ENCODE measurements at places on chromosomes 11 and 22.
A peak's percentile ranks its signal among the peaks of the same experiment; 100 is the strongest.

GRCh38 chr11:27456795-27457329 is 15.7 kb downstream of the LGR4 start:
- no peak overlapping the region for H3K27ac ChIP-seq
- H3K4me3 ChIP-seq = no peak overlapping the region
- peaks cover 11% of the 10 kb centered on the region for H3K4me1 ChIP-seq
- no peaks in the 10 kb centered on the region for H3K36me3 ChIP-seq
- DNase-seq = no peak

GRCh38 chr11:69443138-69443967 is 38.1 kb upstream of the LINC01488 start:
- peak overlapping the region; percentile 89 for H3K27ac ChIP-seq
- H3K4me3 ChIP-seq = peak overlapping the region; percentile 32
- DNase-seq = peak; percentile 94
- H3K27me3 ChIP-seq = no peaks in the 10 kb centered on the region

DNA sequence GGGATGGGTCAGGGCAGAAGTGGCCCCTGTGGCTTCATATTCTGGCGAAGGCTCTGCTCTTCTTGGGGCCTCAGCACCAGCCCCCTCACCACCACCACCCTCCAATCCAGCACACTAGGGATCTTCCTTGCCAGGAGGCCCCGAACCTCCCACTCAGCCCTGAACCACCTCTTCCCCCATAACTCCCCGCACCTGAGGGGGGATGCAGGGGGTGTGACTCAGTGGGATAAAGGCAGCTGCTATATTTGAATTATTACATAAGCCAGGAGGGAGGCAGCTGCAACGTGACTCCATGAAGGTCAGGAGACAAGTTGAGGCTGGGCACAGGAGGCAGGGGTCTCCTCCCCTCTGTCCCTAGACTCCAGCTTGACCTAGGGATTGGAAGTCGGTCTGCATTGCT is 5.6 kb upstream of the PDE2A start:
- H3K27ac ChIP-seq = no peak overlapping the region
- no peak for DNase-seq
- no peak overlapping the region for H3K4me3 ChIP-seq
- H3K36me3 ChIP-seq = no peaks in the 10 kb centered on the region
- peaks cover 20% of the 10 kb centered on the region for H3K4me1 ChIP-seq
- peaks cover 7% of the 10 kb centered on the region for H3K27me3 ChIP-seq

GRCh38 chr22:31127181-31127772 is 4.5 kb downstream of the INPP5J start:
- no peak overlapping the region for H3K27ac ChIP-seq
- peaks cover 7% of the 10 kb centered on the region for H3K36me3 ChIP-seq
- no peak for DNase-seq
- no peaks in the 10 kb centered on the region for H3K27me3 ChIP-seq
- no peaks in the 10 kb centered on the region for H3K4me1 ChIP-seq
- H3K4me3 ChIP-seq = no peak overlapping the region

- no peak overlapping the region for H3K4me3 ChIP-seq
- H3K36me3 ChIP-seq = no peaks in the 10 kb centered on the region
- no peak overlapping the region for H3K27ac ChIP-seq
- DNase-seq = no peak
Observed at GRCh38 chr11:119530509-119530908, 107.5 kb upstream of the THY1 start.

All from right atrium auricular region (tissue), 2 donors.